ENCODE measurements at places on chromosomes 6 and 20. TPM values are rescaled to one million over a fixed set of nuclear protein-coding genes. Genes with fewer than 3 reads are reported as not detected.

BMP7 gene
- total RNA-seq = 30.5 TPM

GRM1 gene
- total RNA-seq = under 0.01 TPM

PCNA gene
- total RNA-seq = 89.6 TPM

PTCHD4 gene
- total RNA-seq = 3.4 TPM

RIPOR3 gene
- total RNA-seq = 0.41 TPM

ETV7 gene
- 8.4 TPM for total RNA-seq

GMPR gene
- 0.96 TPM for total RNA-seq

EPPIN gene
- total RNA-seq = not detected

LTB gene
- 19.3 TPM for total RNA-seq

TSPO2 gene
- not detected for total RNA-seq

DLL1 gene
- total RNA-seq = 4.2 TPM

LAMP5 gene
- total RNA-seq = 1.9 TPM

CFAP206 gene
- total RNA-seq = 0.07 TPM

SLC17A1 gene
- total RNA-seq = not detected

SLC23A2 gene
- 21.4 TPM for total RNA-seq

RAET1E gene
- not detected for total RNA-seq

GATA5 gene
- not detected for total RNA-seq

CTAGE9 gene
- not detected for total RNA-seq

HLA-DRB5 gene
- total RNA-seq = 0.21 TPM

NKX2-2 gene
- not detected for total RNA-seq
